ENCODE measurements at places on chromosomes 6 and 20.

- DNase-seq: no peak
Observed at GRCh38 chr6:46530896-46531295, 39.6 kb upstream of the RCAN2 start.

DNA sequence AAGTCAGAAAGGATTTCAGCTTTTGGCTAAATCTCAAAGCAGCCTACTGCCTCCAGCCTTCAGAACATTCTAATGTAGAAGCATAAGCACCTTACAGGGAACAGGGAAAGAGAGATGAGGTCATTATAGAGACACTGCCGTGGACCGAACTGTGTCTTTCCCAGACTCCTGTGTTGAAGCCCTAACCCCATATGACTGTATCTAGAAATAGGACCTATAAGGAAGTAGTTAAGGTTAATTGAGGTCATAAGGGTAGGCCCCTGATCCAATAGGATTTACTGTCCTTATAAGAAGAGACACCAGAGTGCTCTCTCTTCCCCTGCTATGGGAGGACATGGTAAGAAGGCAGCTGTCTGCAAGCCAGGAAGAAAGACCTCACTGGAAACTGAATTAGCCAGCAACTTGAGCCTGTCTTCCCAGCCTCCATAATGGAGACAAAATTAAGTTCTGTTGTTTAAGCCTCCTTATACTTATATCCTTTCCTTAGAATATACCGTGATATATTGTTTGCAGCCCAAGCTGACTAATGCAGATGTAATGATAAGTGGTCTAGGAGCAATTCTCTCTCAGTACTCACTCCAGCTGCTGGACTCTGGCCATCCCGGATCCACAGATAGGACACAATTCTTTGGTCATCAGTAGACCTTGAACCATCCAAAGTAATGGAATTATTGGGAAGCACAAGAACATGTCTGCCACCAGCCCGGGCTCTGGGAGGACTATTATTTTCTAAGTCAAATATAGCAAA lies 71.4 kb downstream of the ALDH5A1 start:
- no peak for DNase-seq

GRCh38 chr6:11007715-11008608 lies 36.1 kb downstream of the ELOVL2 start:
- no peak for DNase-seq

DNA sequence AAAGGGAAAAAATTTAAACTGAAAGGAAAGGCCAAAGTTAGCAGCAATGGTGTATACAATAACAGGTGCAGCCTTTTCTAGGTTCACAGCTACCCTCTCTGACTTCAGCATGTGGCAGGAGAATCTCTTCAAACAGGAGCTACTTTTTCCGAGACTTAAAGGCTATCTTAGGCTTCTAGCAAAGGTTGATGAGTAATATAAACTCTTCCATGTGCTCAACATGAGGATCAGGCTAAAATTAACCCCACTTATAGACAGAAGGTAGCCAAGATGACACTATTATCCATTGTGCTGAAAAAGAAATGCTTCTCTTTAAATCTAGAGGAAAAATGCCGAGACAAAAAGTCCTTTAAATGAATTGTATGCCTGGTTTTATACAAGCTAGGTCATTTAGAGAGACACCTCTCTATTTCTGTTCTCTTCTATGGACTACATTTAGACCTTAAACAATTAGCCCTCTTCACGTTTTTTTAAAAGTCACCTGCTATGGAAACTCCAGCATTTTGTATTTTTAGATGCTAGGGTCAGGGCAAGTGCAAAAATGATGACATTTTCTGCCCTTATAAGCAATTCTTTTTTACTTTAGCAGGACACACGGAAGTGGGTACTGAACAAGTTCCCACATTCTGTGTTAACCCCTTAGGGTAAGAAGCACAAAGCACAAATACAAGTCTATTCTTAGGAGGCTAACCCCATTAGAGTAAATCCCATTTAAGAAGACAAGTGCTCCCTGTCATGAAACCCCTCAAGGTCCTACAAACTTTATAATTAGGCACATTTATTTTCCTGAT lies 216.8 kb upstream of the CITED2 start:
- no peak for DNase-seq

GRCh38 chr20:44407402-44408184 lies 52.1 kb downstream of the HNF4A start:
- no peak for DNase-seq

DNA sequence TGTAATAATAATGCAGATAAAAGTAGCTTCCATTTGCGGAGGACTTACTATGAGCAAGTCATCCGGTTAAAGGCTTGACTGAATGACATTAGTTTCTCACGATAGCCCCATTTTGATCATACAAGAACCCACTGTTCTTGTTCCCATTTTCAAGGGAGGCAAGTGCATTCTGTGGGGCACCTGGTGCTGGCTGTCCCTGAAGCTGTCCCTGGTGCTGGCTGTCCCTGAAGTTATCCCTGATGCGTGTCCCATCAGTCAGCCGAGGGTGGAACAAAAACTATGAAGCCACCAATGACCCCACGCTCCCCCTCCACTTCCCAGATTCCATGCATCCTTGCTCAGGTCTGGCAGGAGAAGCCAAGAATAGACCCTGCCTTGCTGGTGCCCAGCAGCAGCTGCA lies 95.3 kb downstream of the EDN3 start:
- DNase-seq: no peak

- DNase-seq: no peak
Observed at GRCh38 chr6:17381424-17382147, 11.8 kb upstream of the CAP2 start.

DNA sequence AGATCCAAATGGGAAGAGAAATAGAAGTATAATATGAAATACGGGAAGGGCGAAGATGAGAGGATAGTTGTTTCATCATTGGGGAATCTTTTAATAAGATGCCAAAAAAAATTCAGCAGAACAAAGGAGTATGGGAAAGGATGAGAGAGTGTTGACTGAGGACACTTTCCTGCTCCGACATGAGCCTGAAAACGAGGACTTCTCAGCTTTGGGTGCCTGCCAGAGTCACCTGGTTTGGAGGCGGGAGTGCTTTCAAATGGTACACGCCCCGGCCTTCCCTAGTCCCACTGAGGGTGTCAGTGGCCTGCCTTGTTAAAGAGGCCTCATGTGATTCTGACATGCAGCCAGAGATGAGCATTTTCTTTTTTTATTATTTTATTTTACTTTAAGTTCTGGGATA lies 250.9 kb downstream of the ANKRD60 start:
- no peak for DNase-seq

DNA sequence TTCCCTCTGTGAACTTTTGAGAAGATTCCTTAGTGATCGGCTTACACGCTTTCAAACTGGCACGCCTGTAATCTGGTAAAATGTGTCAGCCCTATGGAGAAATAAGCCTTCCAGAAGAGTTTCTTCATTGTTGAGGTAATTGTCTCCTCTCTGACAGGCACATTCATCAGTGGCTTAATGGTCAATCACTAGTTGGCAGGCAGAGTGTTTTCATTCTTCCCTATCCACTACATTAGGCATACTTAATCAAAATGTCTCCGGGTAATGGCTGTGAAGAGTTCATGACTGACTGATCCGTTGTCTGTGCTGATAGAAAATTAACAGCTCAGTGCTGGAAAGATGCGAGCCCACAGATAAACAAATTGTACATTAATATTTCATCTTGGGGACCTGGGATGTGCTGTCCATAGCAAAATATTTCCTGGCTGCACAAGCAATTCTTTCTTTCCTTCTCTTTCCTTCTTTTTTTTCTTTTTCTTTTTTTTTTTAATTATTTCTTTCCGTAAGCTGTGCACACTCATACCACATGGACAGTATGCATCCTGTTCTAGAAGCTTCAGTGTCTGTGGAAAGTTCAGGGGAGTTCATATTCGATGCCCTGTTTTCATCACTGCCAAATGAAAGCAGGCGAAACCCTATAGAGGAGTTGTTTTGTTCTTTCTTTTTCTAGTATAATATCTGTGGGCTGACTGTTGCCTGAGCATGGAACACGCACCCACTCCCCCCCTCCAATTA lies 31.4 kb downstream of the TSHZ2 start:
- DNase-seq: no peak

- DNase-seq: no peak
Observed at GRCh38 chr6:49784272-49784671, 2.8 kb downstream of the PGK2 start.

DNA sequence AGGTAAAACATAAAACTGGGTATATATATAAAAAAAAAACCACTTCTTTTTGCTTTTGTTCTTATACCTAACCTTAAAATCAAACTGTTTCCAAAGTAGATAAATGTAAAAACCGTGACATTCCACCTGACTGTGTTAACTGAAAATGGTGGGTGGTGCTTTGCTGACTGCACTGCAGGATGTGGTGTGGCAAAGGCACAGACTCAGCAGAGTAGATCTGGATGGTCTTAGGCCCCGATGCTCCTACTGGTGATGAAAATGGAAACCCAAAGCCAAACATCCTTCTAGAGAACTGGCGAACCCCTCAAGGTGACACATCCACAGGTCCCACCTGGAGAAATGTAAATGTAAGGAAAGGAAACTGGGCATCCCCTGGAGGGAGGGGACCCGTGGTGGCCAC lies 8.9 kb downstream of the TGIF2 start:
- DNase-seq: peak; percentile 29

DNA sequence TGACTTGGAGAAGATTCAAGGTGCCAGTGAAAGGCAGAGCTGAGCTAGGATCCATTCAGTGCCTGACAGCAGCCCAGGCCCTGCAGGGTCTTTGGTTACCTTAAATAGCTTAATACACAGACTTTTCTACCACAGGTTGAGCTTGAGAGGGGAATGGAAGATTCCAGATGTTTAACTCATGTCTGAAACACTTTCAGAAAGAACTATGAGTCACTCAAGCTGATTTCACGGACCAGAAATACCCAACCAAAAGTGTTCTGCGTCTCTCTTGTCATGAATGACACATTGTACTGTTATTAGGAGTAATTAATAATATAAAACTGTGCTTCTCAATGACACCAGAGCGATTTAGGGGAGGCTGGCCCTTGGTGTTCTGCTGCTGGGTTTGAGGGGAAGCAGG lies 6.4 kb upstream of the PMEPA1 start:
- DNase-seq: no peak

DNA sequence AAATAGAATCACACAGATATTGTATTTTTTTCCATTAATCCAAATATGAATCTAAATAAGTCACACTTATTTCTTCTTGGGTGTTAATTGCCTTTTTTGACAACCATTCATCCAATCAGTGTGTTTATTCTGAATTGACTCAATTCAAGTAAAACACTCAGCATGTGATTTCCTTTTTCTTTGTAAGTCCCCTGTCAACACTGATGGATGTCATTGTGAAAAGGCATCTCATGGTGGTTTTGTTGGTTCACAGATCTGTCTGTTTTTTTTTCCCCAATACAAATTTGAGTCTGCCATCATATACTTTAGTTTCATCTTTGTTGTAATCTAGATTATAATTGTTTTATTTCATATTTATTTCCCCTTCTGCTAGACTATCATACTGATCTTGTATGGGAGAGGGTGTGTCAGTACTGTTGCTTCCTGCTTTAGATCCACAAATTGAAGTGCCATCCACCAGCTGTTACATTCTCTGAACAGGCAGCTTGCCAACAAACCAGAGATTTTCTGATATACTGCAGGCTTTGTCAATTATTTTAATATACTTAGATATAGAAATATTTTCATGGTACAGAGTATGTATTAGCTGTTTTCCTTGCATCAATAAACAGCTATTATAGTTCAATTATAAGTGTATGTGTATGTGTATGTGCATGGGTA lies 64.2 kb upstream of the FLRT3 start:
- no peak for DNase-seq

DNA sequence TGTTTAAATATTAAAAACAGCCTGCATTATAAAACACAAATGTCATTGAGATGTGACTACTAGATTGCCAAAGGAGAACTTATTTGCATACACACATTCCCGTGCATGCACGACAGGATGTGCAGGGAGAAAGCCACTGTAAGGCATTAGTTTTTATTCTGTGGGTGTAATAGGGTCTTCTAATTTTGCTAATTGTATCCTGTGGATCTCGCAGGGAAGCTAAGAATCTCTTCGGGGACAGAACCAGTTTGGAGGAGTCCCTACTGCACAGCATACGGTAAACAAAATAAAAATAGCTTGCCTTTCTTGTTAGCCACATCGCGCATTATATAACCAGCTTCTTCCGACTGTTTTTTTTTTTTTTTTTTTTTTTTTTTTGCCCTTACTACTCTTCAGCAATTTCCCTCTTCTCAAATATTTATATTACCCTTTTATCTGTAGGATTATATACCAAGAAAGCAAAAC lies 2.0 kb downstream of the ATXN1 start:
- peak; percentile 32 for DNase-seq

GRCh38 chr20:18412221-18412901 lies 54.5 kb downstream of the DZANK1 start:
- DNase-seq: no peak

All from CD4-positive, alpha-beta T cell treated with Interleukin-17A for 4 hours (primary cell).